Naive thymus-derived CD4-positive, alpha-beta T cell (primary cell): ENCODE measurements at places on chromosomes 13 and 19.

DNA sequence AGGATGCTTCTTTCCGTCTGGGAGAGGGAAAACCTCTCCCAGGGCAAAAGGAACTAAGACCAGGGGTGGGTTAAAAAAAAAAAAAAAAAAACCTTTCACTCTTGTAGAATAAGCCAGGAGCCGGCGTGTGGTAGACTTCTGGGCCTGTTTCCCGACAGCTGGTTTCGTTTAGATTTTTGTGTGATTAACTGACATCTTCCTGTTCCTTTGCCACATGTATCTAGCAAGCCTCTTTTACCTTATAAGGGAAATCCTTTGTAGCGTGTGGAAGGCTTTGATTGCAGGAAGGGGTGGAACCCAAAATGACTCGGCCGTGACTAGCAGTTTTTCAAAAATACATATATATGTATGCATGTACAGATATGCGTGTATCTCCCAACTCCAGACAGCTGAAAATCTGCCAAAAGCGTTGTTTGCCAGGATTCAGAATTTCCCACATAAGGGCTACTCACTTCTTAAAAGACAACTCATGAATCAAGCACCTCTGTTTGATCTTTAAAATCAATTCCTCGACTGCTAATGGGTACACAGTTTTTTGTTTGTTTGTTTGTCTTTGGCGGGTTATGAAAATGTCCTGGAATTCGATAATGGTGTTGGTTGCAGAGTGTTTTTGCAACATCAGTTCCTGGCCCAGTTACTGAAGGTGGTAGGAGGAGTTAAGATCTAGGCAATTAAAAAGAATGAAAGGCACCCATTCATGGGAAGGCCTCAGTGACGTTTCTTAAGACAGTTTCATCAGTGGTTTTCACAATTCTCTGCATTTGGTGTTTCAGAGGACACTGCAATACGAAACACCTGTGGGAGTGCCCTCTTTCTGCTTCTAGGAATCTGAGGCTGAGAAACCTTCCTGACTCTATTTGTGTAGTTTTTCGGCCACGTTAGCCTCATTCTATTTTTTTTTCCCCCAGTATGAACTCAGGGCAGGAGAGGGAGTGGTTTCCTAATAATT lies 2.7 kb downstream of the TPM4 start:
- H3K4me3 ChIP-seq: peak overlapping the region; percentile 59
- peak; percentile 90 for DNase-seq
- H3K27me3 ChIP-seq: no peaks in the 10 kb centered on the region
- peaks cover 4% of the 10 kb centered on the region for H3K36me3 ChIP-seq
- H3K27ac ChIP-seq: peak overlapping the region; percentile 89

GRCh38 chr19:33734913-33735312 lies 61.8 kb upstream of the KCTD15 start:
- no peak overlapping the region for H3K27ac ChIP-seq
- no peaks in the 10 kb centered on the region for H3K27me3 ChIP-seq
- H3K4me3 ChIP-seq: no peak overlapping the region
- no peaks in the 10 kb centered on the region for H3K36me3 ChIP-seq
- no peaks in the 10 kb centered on the region for H3K4me1 ChIP-seq
- DNase-seq: no peak

- no peaks in the 10 kb centered on the region for H3K36me3 ChIP-seq
- DNase-seq: no peak
- H3K4me3 ChIP-seq: no peak overlapping the region
- H3K27ac ChIP-seq: no peak overlapping the region
Measured at GRCh38 chr19:35318679-35319448, 10.1 kb upstream of the CD22 start.

- H3K36me3 ChIP-seq: peaks cover 96% of the 10 kb centered on the region
- no peak for DNase-seq
- H3K4me3 ChIP-seq: no peak overlapping the region
- H3K4me1 ChIP-seq: peaks cover 19% of the 10 kb centered on the region
- H3K27me3 ChIP-seq: no peaks in the 10 kb centered on the region
Measured at GRCh38 chr19:35161434-35161743, 6.9 kb downstream of the FXYD5 start.

DNA sequence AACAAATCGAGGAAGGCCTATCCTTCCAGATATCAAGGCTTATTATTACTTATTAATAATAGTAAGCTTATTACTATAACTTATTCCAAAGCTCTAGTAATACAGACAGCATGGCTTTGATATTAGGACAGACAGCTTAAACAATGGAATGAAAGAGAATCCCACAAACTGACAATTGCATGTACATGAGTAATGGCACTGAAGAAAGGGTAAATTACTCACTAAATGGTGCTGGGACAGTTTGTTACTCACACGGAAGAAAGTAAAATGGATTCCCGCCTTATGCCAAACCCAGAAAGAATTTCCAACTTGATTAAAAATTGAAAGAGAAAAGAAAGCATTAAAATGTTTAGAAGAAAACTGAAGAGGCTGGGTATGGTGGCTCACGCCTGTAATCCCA lies 60.3 kb downstream of the MIPEP start:
- H3K4me3 ChIP-seq: no peak overlapping the region
- H3K4me1 ChIP-seq: no peaks in the 10 kb centered on the region
- no peaks in the 10 kb centered on the region for H3K36me3 ChIP-seq
- DNase-seq: no peak

DNA sequence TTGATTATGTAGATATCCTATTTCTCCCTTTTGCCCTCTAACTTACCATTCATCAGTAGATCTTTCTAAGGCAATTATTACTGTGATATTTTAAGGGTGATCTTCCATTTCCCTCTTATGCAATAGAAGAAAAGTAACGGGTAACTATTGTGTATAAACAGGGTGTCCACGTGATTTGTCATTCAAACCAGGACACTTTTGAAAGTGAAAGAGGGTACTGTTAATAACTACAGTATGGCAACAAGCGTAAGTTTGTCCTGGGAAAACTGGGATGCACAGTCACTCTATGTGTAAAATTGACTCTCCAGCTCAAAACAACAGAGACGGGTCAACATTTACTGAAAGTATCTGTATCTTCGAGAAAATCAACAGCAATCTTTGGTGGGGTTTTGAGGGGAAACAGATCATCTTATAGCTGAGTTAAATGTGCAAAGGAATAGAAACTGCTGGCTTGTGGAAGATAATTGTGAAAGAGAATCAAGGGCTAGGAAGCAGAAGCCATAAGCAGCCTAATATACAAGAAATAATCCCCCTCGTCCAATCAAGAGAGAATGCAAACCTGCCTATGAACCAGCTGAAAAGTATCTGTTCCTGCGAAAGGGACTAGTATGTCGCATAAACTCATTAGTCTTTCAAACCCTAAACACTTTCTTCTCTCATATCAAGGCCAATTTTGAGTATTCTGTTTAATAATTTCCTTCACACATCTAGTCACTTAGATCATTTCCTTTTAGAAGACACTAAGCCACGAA lies 126.7 kb downstream of the FOXO1 start:
- H3K4me3 ChIP-seq: no peak overlapping the region
